ENCODE measurements at places on chromosomes 7 and 10.

DNA sequence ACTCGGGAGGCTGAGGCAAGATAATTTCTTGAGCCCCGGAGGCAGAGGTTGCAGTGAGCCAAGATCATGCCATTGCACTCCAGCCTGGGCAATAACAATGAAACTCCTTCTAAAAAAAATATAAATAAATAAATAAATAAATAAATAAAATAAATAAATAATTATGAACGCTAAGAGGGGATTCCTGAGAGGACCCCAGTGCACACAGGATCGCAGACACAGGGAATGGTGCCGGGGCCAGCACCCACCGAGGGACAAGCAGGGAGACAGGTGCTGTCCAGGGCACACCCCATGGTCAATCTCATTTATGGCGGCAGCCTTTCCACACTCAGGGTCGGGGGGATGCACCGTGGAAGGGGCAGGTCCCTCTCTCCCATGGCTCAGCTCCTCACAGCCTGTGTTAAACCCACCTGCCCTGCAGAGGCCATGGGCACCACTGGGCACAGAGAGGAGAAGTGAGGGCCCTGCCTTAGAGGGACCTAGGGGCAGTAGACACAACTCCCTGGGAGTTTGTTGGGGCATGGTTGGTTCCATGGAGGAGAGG, 2.2 kb upstream of the RAMP3 start:
- DNase-seq: no peak

GRCh38 chr7:98372993-98373392, 27.9 kb downstream of the BAIAP2L1 start:
- no peak for DNase-seq

DNA sequence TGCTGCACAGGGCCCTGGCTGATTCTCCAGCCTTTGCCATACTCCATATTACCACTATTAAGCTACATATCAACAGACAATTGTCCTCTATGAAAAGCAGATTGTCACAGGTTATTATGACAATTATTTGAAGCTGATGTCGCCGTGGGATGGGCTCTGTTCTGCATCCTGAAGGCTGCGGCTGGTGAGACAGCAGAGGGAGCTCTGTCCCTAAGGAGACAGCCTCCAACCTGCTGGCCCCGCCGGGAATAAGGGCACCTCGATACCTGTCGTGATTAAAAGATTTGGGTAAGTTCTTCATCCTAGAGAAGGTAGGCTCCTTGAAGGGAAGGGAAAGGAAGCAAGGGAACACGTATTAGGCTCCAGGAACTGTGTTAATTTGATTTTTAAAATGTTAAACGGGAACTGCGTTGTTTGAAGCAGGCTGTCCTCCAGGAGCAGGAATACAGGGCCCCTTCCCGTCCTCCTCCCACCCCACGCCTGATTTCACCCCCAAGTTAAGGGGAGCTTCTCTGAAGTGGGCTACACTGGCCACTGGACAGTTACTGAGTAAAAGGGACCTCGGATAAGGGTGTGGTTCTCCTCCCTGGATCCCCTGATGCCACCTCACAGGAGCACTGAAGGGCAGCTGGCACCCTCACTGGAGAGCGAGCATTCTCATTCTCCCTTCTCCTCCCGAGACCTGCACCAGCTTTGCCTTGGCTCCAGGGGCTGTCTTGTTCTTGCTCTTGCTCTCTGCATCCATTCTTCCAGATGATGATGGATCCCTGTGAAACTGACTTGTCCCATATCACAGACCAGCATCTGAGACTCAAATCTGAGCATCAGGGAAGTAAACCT, 11.8 kb upstream of the TIAL1 start:
- no peak for DNase-seq

GRCh38 chr7:31487476-31487875, 26.4 kb upstream of the ITPRID1 start:
- no peak for DNase-seq

GRCh38 chr10:74063256-74063655, 65.3 kb downstream of the VCL start:
- no peak for DNase-seq

- DNase-seq: no peak
Measured at GRCh38 chr7:46486256-46487206, 565.5 kb upstream of the IGFBP3 start.

GRCh38 chr7:1662101-1662500, 8.0 kb upstream of the ELFN1 start:
- DNase-seq: no peak
